Hematopoietic multipotent progenitor cell (in vitro differentiated cells): ENCODE measurements at places on chromosomes 5 and 9.

DNA sequence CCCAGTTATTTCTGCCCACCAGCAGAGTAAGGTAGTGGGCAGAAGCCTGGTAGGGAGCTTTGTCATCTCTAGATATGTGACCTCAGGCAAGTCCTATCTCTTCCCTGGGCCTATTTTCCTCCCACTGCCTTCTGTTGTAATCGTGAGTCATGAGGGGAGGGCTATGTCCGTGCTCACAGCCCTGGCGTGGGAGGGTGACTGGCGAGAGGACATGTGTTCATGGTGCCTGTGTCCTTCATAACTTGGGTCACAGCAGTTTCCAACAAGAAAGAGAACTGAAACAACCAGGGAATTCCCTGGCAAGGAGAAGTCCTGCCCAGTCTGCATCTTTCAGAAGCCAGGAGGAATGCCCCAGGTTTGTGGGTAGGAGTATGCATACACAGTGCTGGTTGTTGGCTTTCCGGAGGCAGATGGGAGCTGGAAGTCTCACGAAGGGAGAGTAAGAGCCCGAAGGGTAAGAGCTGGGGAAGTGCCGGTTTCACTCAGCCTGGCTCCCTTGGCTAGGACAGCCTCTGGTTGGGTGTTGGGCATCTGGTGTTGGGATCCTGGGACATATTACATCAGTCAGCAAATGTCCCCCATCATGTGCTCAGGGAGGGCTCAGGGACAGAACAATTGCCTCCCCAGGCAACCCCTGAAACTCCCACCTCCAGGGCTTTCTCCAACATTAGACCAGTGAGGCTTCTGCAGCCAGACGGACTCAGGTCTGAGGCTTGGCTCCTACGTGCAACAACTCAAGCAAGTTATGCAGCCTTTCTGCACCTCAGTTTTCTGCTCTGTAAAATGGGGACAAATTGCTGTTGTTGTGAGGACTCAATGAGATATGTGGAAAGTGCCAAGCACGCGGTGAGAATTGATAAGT is 4.3 kb upstream of the TIFAB start:
- no peak for DNase-seq

DNA sequence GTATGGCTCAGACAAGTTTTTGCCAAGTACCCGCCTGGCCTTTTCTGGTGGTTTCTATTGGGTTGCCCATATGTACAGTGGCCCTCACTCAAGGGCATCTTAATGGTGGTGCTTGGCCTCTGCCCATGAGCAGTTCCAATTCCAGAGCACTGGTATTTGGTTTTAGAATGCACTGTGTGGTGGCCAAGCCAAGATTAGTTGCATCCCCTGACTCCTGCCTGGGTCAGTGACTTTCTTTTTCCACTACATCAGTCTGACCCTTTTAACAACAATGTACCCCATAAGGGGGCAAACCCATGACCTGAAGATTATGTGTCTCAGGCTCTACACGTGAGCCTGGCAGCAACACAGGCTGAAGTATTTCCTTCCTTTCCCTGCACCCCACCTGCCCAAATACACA is 34.2 kb downstream of the NPR3 start:
- no peak for DNase-seq

GRCh38 chr5:154318691-154319090 is 127.1 kb upstream of the SAP30L start:
- DNase-seq, result no peak

DNA sequence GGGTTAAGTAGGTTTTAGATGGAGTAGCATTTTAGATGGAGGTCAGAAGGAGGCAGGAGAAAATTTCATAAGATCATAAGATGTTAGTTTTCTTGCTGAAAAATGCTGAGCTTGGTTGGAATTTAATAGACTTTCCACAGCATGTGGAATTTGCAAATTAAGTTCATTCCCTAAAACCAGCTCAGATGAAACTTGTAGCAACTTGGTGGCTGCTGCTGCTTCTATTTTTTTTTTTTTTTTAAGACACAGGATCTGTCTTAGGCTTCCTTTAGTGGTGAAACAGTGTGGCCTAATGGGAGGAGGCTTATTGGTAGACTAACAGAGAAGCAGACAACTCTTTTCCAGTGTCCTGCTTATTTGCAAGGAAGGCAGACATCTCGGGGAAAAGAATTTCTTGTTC is 154.5 kb downstream of the AOPEP start:
- DNase-seq, result no peak

- no peak for DNase-seq
Observed at GRCh38 chr9:126406075-126406667, 79.5 kb downstream of the MVB12B start.

DNA sequence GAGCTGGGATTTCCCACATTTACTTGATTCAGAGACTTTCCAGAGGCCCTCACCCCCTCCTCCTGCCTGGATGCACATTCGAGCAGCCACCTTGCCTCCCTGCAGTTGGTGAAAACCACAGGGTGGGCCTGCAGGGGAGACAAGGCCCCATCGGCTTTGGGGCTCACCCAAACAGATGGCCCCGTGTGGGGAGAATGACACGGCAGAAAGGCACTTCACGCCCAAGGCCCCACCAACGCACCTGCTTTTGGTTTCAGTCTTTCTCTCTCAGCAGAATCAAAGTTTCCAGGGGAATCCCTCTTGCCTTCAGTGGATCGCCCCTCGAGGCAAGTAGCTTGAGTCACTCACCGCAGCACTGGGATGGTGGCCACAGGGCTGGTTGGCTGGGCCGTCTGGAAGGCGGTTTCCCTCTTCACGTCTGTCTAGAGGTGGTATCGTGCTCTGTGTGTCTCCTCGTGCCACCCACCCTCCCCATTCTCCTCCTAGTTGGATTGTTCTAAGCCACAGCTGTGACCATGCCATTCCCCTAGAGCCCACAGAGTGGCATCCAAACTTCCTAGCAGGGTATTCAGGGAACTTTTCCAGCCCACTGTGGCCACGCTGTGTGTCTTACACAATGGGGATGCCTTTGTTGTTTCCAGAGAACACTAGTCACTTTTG is 31.8 kb downstream of the SEC61B start:
- DNase-seq, result peak; percentile 72

GRCh38 chr9:127568971-127569885 is 42.8 kb upstream of the STXBP1 start:
- peak; percentile 73 for DNase-seq
